ENCODE measurements at places on chromosomes 1 and 21.

GRCh38 chr1:154837034-154837671, 32.9 kb downstream of the KCNN3 start:
- no peak for DNase-seq

- DNase-seq, result no peak
Measured at GRCh38 chr1:30895382-30895943, 13.1 kb downstream of the SDC3 start.

GRCh38 chr1:89114662-89115061, 11.3 kb downstream of the GBP2 start:
- DNase-seq, result no peak

- DNase-seq, result no peak
Measured at GRCh38 chr1:202871367-202871766, 17.6 kb downstream of the RABIF start.

GRCh38 chr1:234168061-234168724, 205.1 kb upstream of the COA6 start:
- DNase-seq, result no peak

DNA sequence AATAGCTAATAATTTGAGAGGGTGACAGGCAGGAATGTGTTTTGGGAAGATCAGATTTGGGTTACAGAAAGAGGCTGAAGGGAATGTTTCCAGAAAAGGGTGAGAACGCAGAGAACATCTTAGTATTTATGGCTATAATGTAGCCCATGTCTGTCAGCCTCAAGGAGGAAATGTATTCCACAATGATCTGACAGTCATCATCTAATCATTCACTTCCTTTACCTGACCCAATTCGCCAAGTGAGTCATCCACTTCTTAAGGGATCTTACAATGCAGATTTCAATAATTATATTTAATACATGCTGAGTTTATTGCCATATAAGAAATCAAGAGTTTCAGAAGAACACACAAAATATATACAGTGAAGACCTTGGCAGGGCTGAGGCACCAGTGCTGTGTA, 10.8 kb downstream of the TRIM45 start:
- no peak for DNase-seq

GRCh38 chr1:22176258-22176657, 33.4 kb upstream of the WNT4 start:
- peak; percentile 7 for DNase-seq

DNA sequence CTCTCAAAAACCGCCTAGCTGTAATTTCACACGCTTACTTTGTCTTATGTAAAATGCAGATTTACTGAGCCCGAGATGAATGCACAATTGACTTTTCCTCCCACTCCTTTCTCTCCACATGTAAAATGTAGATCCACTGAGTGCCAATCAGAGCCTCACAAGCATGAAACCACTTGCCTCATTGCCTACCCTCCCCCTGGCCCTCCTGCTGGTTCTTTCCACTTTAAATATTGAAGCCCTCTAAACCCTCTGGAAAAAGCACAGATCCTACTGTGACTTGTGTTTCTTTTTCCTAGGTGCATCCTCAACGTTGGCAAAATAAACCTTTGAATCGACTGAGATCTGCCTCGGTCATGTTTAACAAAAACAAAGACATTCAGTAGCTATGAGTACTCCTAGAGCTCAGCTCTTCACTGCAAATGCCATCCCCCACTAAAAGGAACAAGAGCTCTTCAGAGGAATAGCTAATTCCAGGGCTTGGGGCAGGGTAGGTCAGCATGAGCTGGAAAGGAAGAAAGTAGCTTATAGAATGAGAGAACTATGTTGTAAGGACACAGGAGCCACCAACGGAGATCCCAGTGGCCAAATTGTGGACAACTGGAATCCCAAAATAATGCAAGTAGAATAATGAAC, 365.5 kb upstream of the RUNX1 start:
- no peak for DNase-seq

DNA sequence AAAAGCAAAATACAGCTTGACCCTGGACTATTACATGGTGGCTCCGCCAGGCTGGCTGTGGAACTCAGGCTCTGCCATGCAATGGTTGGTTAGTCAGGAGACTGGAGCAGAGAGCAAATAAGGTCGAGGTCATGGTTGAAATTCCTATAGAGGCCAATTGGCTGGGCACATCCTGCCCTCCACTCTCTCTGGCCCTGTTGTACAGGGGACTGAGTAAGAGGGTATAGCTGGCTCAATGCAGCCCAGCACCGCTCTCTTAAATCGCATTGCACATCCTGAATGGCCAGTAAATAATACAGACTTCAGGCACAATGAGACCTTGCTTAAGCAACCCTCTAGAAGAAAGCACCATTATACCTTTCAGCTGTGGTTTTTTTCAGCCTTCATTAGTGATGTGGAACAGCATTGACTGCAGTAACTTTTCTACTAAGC, 59.3 kb upstream of the PPP2R5A start:
- peak; percentile 19 for DNase-seq

DNA sequence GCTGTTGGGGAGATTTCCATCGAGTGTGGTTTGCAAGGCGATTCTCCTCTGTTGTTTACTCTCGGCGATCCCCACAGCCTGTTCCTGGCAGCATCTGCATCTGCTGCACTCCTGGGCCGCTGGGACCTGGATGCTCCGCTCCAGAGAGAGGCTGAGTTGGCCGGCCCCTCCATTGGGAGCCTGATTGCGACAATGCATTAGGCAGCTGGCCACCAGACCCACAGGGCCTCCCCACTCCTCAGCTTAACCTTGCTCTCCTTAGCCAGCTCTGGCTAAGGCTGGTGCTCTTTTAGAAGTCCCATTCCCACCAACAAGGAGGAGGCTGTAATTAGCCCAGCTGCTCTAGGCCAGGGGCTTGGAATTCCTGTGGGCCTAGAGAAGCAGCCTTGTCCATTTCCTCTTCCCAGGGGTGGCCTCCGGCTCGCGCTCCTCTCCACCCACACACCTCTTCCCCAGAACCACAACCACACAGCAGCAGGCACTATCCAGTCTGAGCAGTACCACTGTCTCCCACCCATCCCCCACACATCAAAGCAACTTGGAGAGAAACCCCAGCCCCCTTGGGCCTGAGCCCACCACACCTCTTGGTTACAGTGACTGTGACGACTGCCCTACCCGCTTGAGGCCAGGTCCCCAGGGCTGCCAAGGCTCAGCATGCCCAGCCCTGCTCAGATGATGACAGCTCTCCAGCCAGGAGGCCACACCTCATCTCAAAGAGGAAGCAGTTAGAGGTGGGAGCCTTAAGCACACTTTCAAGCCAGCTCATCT, 193.8 kb upstream of the EDN2 start:
- no peak for DNase-seq

DNA sequence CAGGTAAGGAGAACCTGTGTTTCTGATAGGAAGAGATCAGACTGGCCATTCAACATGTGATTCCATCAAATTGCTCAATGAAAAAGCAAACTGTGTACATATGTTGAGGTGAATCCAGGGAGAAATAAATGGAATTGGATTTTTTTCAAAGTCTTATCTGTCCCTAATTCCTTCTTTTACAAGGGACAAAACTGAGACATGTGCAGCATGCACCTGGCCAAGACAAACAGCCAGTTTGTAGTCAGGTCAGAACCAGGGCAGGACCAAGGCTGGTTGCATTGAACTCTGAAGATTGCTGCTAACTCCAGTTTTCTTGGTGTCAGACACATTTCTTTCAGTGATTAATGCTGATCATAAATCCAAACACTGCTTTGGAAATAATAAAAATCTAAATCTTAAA, 69.6 kb upstream of the CCDC190 start:
- DNase-seq, result no peak

GRCh38 chr21:40433538-40433937, 413.4 kb downstream of the DSCAM start:
- DNase-seq, result no peak

GRCh38 chr1:20733360-20733975, 965 bp upstream of the SH2D5 start:
- DNase-seq, result no peak

DNA sequence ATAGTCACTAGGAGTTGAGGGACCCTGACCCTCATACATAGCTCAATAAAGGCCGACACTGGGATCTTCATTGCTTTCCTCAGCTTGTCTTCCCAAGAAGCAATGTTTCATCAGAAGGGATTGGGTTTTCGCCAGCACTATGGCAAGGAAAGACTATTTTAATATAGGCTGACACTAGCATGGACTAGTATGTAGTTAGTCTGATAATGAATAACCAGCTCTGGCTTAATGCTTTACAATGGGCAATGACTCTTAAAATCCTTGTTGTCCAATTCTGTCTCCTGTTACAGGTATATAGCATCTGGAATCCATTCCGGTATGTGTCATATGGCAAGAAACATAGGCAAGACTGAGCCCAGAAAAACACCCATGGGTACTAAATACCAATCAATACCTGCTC, 15.3 kb upstream of the SYT2 start:
- DNase-seq, result no peak

GRCh38 chr21:41636636-41637630, 129.0 kb upstream of the TMPRSS2 start:
- no peak for DNase-seq

GRCh38 chr1:152972196-152972886, 1.9 kb downstream of the SPRR4 start:
- DNase-seq, result no peak

- peak; percentile 80 for DNase-seq
Measured at GRCh38 chr1:42035205-42035829, 116.6 kb upstream of the HIVEP3 start.

Data from OCI-LY7 (cell line).